ENCODE measurements at places on chromosomes 11 and 22.

DNA sequence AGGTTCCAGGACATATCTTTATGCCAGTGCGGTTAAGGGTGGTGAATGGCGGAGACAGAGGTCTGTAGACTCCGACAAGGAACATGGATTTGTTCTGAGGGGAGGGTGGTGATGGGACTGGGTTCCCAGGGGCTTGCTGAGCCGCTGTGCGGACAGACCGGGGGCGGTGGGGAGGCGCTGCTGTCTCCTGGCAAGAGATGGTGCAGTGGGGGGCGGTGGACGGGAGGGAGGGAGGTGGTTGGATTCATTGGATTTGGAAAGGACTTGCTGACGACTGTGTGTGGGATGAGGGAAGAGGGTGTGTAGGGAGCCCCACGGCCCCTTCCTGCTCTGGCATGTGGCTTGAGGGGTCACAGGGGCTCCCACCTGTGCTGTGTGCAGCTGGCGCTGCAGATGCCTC is 43.2 kb downstream of the FLRT1 start:
- DNase-seq, result no peak

- DNase-seq, result no peak
These were observed 2.8 kb upstream of the PACSIN2 start for GRCh38 chr22:43017525-43018460.

GRCh38 chr11:77770629-77771028 is 49.9 kb downstream of the RSF1 start:
- no peak for DNase-seq

- DNase-seq, result no peak
These were observed 19.7 kb downstream of the CTR9 start for GRCh38 chr11:10770626-10771254.

DNA sequence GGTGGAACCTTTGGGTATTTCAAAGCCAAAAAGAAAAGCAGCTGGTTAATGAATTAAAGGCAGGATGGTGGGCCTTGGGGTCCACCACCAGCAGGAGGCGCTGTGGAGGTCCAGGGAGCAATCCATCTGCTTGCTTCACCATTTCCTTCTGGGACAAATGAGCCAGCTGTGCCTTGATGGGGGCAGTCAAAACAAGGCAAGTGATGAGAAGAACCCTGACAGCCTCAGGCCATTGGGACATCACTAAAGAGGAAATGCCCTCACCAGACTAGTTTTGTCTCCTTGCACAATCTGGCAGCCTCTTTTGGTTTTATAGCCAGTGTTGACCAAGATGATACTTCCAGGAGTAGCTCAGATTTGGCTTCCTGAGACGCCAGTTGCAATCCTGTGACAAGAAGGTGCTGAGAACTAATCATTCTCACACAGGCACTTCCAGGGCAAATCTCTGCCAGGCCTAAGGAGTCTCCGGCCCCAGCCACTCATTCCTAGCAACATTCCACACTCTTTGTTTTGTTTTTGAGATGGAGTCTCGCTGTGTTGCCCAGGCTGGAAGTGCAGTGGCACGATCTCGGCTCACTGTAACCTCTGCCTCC is 38.2 kb upstream of the WEE1 start:
- DNase-seq, result no peak

- no peak for DNase-seq
These were observed 14.9 kb downstream of the FAM118B start for GRCh38 chr11:126226334-126227084.

DNA sequence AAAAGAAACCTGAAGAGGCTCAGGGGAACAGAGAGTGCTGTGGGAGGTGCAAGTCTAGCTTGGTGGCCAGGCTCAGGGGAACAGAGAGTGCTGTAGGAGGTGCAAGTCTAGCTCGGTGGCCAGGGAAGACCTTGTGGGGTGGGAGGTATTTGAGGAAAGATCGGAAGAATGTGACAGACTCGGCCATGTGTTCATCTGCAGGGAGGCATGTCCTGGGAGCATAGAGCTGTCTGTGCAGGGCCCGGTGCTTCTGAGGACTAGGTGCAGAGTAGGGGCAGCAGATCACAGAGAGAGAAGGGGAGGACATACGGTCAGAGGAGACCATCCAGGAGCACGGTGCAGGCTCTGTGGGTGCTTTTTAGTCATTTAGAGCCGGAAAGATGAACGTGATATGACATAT is 10.8 kb downstream of the IFITM10 start:
- DNase-seq, result no peak

- DNase-seq, result no peak
These were observed 155.7 kb downstream of the SNX19 start for GRCh38 chr11:130760515-130761125.

- no peak for DNase-seq
These were observed 89.6 kb downstream of the ISX start for GRCh38 chr22:35155403-35156025.

DNA sequence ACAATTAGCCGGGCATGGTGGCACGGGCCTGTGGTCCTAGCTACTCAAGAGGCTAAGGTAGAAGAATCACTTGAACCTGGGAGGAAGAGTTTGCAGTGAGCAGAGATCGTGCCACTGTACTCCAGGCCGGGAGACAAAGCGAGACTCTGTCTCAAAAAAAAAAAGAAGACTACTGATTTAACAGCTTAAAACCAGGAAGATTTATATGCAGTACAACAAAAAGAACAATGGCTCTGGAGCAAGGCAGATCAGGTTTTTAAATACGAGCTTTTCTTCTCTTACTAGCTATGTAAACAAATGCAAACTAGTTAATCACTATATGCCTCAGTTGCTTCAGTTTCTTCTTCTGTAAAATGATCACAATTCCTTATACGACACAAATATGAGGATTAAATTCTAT is 6.9 kb downstream of the FAM168A start:
- no peak for DNase-seq

GRCh38 chr11:86245369-86246292 is 1.1 kb downstream of the EED start:
- DNase-seq, result no peak

DNA sequence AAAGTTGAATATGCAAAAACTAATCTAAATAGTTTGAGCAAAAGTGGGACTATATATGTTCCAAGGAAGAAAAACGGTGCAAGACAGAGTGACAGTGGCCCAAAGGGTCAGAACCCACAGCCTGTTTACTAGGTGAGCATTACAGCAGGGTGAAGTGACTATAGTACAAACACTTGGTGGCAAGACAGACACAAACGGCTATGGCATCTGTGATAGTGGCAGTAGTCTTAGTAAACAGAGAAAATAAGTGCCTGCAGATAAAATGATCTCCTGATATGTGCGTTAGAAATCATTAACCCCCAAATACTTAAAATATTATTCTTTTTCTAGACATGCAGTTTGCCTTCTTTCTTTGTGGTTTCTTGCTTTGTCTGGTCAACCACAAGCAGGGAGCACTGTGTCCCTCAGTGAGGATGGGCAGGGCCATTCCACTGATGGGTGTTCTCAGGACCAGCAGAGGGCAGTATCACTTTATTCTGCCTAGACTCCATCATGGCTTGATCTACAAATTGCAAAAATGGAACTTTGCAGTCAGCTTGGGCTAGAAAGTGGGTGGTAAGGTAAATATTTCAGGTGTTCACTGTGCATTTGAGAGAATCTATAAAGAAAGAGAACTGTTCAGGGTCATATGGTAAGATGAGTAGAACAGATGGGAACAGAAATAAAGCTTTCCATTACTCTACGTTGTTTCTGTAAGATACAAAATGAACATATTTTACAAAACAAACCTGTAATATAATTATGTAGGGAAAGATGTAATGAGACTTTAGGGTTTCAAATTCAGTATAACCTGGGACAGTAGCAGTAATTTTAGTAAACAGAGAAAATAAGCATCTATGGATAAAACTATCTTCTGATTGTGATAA is 198.2 kb downstream of the SWAP70 start:
- DNase-seq, result no peak

DNA sequence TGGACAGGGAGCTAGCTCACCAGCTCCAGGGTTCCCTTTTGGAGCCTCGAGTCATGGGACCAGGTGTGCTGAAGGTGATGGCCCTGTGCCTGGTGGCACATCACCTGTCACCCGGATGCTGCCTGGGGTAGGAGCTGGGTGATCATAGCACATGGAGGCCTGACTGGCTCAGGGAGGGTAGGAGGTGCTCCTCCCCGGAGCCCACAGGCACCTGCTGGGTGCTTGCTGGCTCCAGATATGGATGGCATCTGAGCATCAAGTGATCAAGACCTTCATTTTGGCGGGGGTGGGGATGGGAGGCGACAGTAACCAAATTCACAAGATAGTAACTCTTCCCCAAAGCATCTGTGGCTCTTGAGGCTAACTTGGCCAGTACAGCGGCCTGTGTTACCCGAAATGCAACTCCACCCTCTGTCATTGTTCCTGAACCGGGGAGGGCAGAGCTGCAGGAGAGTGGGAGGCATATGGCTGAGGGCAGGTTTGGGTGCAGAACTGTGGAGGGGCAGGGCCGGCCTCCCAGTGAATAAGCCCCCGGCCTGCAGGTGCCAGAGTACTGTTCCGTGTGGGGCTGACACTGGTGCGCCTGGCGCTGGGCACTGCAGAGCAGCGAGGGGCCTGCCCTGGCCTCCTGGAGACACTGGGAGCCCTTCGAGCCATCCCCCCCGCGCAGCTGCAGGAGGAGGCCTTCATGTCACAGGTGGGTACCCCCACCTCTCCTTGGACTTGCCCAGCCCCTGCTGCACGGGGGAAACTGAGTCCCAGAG is 4.7 kb downstream of the TBC1D10C start:
- DNase-seq, result no peak

DNA sequence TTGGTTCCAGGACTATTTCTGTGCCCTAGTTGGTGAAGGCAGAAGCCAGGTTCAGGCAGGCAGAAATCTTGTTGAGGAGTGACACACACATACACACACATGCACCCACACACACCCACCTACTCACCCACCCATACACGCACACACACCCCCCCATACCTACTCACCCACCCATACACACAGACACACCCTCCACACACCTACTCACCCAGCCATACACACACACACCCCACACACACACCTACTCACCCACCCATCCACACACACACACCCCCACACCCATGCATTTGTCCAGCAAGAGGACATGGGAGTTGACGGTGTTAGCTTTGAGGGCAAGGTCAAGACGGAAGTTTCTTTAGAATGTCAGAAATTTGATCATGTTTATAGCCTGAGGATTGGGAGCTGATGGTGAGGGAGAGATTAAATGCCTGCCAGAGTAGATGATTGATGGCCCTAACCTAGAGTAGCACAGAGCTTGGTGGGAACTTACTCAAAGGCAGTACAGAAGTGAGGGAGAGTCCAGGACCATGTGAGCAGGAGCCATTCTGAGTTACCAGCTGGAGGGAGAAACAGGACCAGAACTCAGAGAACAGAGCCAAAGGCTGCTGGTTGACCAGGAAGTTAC is 68.9 kb downstream of the CYB5R2 start:
- DNase-seq, result no peak

DNA sequence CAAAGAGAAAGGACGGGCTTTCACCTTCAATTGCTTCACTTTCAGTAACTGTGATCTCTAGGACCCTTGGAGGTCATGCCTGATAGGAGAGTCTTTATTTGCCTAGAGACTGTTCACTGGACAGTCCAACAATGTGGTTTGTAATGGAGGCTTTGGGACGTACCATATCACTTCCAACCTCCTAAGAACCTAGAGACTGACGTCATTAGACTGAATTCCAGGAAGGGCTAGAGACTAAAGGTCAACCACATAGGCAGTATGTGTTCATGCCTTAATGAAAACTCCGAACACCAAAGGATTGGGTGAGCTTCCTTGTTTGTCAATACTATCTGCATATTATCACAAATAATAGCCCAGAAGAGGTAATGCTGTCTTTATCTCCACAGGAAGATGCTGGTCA is 53.7 kb upstream of the CNTN5 start:
- DNase-seq, result no peak

- DNase-seq, result no peak
These were observed 4.2 kb upstream of the FXYD2 start for GRCh38 chr11:117828611-117829368.

DNA sequence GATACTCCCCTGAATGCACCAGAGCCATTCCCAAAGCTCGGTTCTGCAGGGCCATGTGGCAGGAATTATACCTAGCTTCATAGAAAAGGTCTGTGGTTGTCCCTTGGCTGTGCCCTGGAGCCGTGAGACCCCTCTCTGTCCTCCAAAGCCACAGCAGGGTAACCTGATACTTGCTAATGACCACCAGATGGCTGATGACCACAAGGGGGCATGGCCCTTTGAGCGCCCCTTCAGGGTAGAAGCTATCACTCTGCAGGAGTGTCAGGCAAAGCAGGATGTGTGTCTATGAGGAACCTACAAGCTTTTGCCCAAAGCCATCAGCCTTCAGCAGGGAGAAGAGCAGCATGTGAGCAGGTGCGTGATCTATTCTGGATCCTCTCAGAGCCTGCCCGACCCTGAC is 95.3 kb downstream of the NTM start:
- no peak for DNase-seq

GRCh38 chr11:14860511-14860910 is 31.5 kb downstream of the CYP2R1 start:
- DNase-seq, result no peak

DNA sequence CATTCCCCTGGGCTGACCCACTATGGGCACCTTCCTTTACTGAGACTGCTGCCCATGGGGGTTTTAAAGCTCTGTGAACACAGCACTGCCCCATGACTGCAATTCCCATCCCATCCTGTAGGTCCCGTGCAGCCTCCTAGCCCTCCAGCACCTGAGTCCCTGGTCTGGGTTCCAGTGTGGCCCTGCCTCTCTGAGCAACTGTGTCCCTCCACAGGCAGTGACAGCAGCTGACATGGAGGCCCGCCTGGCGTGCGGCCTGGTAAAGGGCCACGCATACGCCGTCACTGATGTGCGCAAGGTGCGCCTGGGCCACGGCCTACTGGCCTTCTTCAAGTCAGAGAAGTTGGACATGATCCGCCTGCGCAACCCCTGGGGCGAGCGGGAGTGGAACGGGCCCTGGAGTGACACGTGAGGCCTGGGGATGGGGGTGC is 12.6 kb downstream of the OMP start:
- DNase-seq, result no peak

- DNase-seq, result no peak
These were observed 279.1 kb upstream of the PLET1 start for GRCh38 chr11:112539741-112540140.

DNA sequence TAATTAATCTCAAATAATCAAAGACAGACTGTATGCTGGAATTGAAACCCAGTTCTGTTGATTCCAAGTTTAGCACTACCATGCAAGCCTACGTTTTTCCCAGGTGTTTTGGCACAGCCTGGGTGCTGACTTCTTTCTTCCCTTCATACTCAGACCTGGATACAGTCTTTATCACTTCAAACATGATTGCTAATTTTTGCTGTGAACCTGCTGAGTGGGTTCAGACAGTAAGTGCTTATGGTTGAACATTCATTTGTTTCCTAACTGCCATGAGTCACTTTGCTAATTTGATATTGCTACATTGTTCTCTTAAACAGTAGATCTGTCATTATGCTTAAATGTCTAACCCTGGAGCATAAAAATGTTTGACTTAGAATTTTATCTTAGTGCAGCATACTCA is 12.2 kb downstream of the PAAF1 start:
- DNase-seq, result no peak

- no peak for DNase-seq
These were observed 183.1 kb downstream of the ARHGAP42 start for GRCh38 chr11:100870138-100870537.

GRCh38 chr11:121722431-121723245 is 269.9 kb upstream of the SORL1-AS1 start:
- peak; percentile 25 for DNase-seq

- DNase-seq, result no peak
These were observed 35.6 kb upstream of the EIF3D start for GRCh38 chr22:36564422-36565158.
